ENCODE measurements at places on chromosomes 1 and 21. TPM values are rescaled to one million over a fixed set of nuclear protein-coding genes. Genes with fewer than 3 reads are reported as not detected.

DNA sequence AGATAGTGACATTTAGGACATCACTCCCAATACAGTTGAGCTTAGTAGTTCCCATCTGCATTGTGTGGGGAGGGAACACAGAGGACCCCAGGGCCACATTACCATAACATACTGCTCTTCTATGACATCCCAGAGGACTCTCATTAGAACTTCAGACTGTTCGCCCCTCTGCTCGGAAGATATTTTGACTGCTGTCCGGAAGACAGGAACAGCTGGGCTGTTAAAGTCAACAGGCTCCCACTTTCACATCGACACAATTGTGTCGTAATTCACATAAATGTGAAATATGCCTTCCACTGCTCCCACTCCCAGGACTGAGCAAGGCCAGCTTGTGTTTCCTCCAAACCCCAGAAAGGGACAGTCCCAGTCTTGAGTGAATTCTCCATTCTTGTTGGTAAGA lies 158.4 kb downstream of the SEC16B start:
- H3K36me3 ChIP-seq, result no peaks in the 10 kb centered on the region
- H3K4me3 ChIP-seq, result no peak overlapping the region
- DNase-seq, result no peak
- H3K4me1 ChIP-seq, result no peaks in the 10 kb centered on the region
- H3K27ac ChIP-seq, result no peak overlapping the region

DNA sequence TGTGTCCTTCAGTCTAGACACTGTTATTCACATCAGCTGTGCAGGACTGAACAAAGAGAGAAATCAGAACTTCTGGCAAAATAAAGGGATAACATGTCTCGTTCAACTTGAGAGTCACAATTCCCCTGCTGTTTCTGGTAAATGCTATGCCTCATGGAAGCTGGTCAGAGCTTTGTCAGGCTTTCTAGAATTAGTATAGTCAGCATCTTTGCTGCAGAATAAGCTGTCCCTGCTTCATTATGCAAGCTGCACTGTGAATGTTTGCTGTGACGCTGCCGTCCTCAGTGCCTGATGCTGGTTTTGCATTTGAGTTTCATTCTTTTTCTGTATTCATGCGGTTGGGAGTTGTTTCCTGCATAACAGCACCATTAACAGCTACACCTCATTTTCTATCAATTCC lies 96.4 kb upstream of the KCNJ6 start:
- no peak overlapping the region for H3K27ac ChIP-seq
- H3K4me1 ChIP-seq, result no peaks in the 10 kb centered on the region
- H3K27me3 ChIP-seq, result no peaks in the 10 kb centered on the region
- no peak overlapping the region for H3K4me3 ChIP-seq
- no peak for DNase-seq
- H3K36me3 ChIP-seq, result no peaks in the 10 kb centered on the region

DNA sequence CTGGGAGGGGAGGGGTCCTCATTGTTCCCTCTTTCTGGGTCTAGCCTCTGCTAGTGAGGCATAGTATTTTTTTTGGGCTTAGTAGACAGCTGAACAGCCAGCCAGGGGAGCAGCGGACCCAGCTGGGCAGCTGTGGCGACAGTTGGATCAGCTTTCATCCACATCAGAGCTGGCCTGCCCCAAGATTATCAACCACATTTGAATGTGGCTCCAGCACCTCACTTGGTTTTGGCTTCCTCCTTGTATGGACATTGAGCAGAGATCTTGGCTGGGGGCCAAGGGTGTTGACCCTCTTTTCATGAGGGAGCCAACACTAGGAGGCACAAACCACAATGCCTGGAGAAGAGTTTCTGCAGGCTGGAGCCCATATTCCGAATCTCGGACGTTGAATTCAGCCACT lies 25.0 kb downstream of the WNT4 start:
- no peaks in the 10 kb centered on the region for H3K36me3 ChIP-seq
- H3K4me1 ChIP-seq, result peaks cover 20% of the 10 kb centered on the region
- H3K27me3 ChIP-seq, result no peaks in the 10 kb centered on the region
- no peak overlapping the region for H3K27ac ChIP-seq

The KLHL17 gene
- 15.1 TPM for total RNA-seq

The PRAMEF20 gene
- total RNA-seq, result not detected

- no peak overlapping the region for H3K27ac ChIP-seq
- DNase-seq, result no peak
- H3K4me3 ChIP-seq, result no peak overlapping the region
- no peaks in the 10 kb centered on the region for H3K27me3 ChIP-seq
- no peaks in the 10 kb centered on the region for H3K36me3 ChIP-seq
These were observed 65.2 kb upstream of the KCNE2 start for GRCh38 chr21:34298534-34299167.

- no peak overlapping the region for H3K27ac ChIP-seq
- no peaks in the 10 kb centered on the region for H3K36me3 ChIP-seq
- no peaks in the 10 kb centered on the region for H3K27me3 ChIP-seq
- DNase-seq, result no peak
- peak overlapping the region; percentile 83 for H3K4me3 ChIP-seq
- H3K4me1 ChIP-seq, result peaks cover 12% of the 10 kb centered on the region
These were observed 1.3 kb downstream of the SV2A start for GRCh38 chr1:149916193-149916897.

DNA sequence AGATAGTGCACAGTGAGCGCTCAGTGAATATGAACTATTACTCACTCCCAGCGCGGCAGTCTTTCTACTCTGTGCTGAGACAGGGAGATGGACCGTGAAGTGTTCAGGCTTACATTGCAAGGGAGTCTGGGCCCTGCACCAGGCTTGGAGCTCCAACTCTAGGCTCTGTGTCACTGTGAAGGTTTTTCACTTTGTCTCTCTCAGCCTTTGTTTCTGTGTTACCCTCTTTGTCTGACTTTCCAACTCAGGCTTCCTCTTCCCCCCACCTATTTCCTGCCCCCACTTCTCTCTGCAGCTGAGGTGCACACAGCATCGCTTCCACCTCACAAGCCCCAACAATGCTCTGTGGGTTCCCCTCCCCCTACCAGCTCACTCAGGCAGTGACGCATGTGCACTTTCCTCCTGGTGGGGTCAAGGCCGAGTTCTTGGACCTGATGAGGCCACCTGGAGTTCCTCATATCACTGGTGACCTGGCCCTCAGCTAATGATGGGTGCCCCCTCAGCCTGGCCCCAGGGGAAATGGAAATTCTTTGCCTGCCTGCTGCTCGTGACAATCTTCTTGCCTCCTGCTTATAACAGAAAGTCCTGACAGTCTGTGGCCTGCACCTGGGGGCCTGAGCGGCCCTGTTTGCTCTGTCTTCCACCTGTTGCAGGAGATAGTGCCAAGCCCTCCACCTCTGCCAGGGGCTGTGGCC lies 1.1 kb upstream of the LCK start:
- no peak overlapping the region for H3K27ac ChIP-seq
- DNase-seq, result no peak
- H3K27me3 ChIP-seq, result peaks cover 9% of the 10 kb centered on the region
- peaks cover 21% of the 10 kb centered on the region for H3K4me1 ChIP-seq

DNA sequence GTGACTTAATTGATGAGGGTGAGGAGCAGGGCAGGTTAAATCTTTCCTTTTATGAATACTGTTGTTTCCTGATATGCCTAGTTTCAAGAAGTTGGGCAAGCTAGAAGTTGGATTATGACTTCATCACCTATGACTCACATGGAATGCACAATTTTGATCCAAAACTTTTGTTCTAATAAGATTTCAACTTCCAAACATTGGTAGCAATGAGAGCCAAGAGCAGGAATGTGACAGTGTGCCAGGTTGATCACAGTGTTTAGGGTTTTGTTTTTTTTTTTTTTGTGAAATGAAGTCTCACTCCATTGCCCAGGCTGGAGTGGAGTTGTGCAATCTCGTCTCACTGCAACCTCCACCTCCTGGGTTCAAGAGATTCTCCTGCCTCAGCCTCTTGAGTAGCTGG lies 349.4 kb downstream of the DUSP10 start:
- no peaks in the 10 kb centered on the region for H3K36me3 ChIP-seq
- no peaks in the 10 kb centered on the region for H3K4me1 ChIP-seq
- H3K4me3 ChIP-seq, result no peak overlapping the region

The WASF2 gene
- total RNA-seq, result 43.6 TPM

- peaks cover 11% of the 10 kb centered on the region for H3K4me1 ChIP-seq
- no peaks in the 10 kb centered on the region for H3K27me3 ChIP-seq
- H3K36me3 ChIP-seq, result peaks cover 5% of the 10 kb centered on the region
- no peak for DNase-seq
These were observed 10.4 kb upstream of the CCDC27 start for GRCh38 chr1:3741566-3742438.
